ENCODE measurements at places on chromosomes 2 and 18.

DNA sequence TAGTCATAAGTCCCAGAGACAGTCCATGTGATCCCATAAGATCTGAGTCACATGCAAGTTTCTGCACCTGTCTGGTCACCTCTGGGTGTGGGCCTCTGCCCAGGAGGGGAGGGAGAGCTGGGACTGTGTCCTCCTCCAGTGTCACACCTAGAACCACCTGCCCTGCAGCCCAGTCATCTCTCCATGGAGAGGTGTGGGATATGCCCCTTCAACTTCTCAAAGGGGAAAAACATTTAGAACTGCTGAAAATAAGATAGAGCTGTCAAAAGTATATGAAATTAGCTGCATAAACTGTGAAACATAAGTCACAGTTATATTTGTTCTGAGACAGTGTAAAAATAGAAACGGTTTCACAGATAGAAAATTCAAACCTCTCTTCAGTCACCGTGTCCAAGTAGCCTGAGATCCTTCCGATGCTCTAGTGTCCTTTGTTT is 55.4 kb downstream of the NGEF start:
- DNase-seq: no peak

GRCh38 chr2:216845426-216845825 is 14.4 kb downstream of the TNP1 start:
- no peak for DNase-seq

GRCh38 chr2:232871418-232871834 is 1.4 kb downstream of the SNORC start:
- DNase-seq: peak; percentile 53

- DNase-seq: no peak
Measured at GRCh38 chr2:236752096-236752495, 182.5 kb downstream of the ACKR3 start.

DNA sequence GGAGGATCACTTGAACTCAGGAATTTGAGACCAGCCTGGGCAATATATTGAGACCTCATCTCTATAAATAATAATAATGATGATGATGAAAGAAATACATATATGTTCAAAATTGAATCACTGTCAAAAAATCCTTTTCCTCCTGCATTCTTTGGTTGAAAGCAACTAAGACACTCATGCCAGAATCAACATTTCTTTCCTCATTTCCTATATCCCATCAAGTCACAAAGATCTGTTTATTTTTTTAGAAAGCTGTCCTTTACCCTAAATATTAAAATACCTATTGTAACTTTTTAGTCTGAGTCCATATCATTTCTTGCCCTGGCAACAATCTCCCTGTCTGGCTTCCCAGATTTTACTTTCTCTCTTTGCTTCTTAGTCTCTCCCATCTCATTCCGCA is 31.8 kb upstream of the PPP4R3B start:
- no peak for DNase-seq

GRCh38 chr18:51957001-51957400 is 383.0 kb upstream of the DCC start:
- DNase-seq: no peak

GRCh38 chr2:114762376-114762775 is 319.9 kb downstream of the DPP10 start:
- no peak for DNase-seq

DNA sequence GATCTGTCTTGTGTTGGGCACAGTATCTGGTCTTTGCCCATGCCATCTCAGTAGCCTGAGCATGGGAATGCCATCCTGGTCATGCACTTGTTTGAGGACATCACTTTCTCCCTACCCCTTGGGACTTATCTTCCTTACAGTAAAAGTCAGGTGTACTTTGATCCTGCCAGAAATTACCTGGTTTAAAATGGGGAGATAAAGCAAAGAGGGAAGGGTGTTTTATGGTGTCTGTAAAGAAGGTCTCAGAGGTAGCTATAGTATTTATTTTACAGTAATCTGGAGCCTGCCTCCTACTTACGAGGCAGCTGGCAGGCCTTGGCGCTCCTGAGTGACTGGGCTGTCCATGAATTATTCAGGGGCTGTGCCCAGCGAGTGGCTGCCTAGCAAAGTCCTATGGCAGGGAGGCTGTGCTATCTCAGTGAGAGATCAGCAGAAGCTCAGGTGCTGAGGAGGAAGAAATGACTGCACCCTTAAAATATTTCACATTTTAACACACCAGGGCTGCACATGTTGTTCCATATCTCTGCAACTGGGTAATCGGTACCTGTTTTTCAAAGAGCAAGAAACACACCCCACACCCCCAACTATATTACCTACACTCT is 93.9 kb downstream of the SPTBN1 start:
- DNase-seq: no peak

DNA sequence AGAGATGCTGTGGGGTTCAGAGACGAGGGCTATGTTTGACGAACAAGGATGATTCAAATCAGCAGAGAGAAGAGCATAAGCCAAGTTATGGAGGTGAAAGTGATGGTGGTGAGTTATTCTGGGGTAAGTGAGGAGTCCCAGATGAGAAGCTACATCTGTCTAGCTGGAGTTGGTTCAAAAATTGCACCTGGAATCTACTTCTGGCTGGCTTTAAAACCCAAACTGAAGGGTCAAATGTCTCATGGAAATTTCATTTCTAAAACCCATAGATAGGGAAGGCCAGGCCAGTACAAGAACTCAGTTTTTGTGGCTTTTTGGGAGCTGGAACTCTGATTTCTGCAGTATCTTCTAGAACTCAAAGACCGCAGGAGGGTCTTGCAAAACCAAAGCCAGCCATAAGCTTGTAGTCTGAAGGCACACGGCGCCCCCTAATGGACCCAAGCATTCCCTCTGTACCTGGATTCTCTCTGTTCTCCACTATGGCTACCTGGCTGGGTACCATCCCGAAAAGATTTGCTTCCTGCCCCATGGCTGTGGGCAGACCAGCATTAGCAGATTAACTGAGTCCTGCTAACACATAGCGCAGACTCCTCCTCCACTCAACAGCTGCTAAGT is 229.1 kb upstream of the SLC14A2 start:
- DNase-seq: peak; percentile 68

- no peak for DNase-seq
Measured at GRCh38 chr2:197759013-197759412, 26.1 kb downstream of the BOLL start.

DNA sequence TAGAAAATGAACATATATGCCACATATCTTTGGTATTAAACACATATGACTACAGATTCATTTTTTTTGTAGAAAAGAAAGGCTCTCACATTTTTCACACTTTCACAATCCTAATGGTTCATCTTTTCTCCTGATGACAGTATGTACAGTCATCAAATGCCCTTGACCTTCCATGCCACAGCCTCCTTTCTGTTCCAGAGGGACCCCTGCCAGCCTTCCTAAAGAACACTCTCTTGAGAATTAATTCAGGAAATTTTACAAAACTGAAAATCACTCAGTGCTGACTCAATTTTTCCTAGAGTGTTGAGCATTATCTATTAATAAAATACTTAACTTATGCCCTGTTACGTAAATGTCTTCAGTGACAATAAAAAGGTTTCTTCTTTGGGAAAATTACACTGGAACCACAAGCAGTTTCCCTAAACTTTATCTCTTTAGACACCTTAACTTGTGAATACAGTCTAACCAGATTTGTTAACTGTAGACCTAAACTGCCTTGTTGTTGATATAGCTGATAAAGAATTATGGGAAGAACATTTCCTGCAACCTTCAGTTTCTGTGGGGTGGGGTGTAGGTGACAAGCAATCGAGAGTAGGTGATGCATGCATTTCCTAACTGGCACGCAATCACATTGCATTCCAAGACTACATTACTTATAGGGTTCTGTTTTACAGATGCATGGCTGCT is 15.3 kb upstream of the ACOXL start:
- DNase-seq: no peak
